ENCODE measurements at places on chromosomes 11 and 22.

DNA sequence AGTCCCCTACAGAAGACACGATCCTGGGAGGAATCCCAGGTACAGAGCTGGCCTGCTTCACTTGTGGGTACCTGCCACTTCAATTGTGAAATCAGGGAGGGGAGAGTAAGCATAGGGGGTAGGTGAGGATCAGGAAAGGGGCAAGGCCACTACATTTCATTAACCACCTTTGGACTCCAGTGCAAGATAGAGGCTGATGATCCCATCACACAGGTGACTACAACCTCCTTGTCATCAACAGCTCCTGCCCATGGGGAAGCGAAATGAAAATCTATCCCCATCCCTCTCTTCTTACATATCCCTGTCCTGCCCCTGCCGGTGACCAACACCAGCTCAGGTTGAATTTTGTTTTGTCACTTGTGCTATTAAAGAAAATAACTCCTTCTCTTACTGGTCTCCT is 64.7 kb upstream of the VPREB1 start:
- DNase-seq = no peak

- no peak for DNase-seq
Measured at GRCh38 chr11:126226334-126227084, 14.9 kb downstream of the FAM118B start.

DNA sequence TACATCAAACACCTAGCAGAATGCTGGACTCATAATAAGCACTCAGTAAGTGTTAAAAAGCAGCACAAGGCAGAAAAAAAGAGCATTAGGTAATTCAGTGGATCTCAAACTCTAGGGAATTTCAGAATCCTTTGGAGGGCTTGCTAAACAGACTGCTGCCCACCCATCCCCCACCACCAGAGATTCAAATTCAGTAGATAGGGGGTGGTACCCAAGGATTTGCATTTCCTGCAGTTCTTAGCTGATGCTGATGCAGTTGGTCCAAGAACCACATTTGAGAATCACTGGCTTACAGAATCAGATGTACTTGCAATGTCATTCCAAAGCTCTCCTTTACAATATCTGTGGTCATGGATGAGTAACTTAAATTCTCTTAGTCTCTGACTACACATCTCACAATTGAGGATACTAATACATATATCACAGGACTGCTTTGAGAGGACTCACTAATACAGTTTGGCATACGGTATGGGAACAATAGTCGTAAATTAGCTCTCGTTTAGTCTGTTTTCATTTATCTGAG is 664.5 kb downstream of the KCNA4 start:
- DNase-seq = no peak

- no peak for DNase-seq
Measured at GRCh38 chr11:111574373-111575225, 27.6 kb upstream of the SIK2 start.

GRCh38 chr22:50053861-50054260 is 4.2 kb downstream of the TTLL8 start:
- no peak for DNase-seq

- DNase-seq = peak; percentile 30
Measured at GRCh38 chr22:30649430-30650007, 13.9 kb downstream of the SLC35E4 start.

GRCh38 chr11:119712459-119713358 is 16.3 kb downstream of the NECTIN1 start:
- no peak for DNase-seq

- no peak for DNase-seq
Measured at GRCh38 chr11:110710628-110711381, 1.4 kb downstream of the ARHGAP20 start.

DNA sequence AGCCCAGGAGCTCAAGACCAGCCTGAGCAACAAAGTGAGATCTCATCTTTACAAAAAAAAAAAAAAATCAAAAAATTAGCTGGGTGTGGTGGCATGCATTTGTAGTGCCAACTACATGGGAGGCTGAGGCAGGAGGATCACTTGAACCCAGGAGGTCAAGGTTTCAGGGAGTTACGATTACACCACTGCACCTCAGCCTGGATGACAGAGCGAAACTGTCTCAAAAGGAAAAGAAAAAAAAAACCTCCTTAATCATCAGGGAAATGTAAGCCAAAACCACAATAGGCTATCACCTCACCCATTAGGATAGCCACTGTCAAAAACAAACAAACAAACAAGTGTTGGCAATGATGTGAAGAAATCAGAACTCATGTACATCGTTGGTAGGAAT is 13.4 kb downstream of the DGCR2 start:
- DNase-seq = no peak

DNA sequence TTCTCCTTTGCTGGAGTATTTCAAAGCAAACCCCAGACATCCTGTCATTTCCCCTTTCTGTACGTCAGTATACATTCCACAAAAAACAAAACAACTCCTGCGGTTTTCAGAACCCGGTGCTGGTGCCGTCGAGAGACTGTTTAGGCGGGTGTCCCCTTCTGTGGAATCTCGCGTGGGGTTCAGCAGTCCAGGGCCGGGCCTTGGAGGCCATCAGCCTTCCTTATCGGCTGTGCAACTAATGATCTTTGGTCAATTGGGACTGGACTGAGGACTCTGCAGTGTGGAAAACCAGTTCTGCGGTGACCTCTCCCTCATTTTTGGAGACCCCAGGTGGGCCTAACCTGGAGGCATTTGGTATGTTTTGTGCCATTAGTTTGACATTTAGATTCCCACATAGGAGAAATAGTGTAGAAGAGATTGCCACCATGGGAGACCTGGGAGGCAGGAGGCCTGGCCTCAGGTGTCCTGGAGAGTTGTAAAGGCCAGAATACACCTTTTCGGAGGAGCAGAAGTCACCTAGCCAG is 84.4 kb downstream of the TBC1D22A start:
- no peak for DNase-seq

- DNase-seq = no peak
Measured at GRCh38 chr22:27617214-27617881, 184.2 kb downstream of the MN1 start.

DNA sequence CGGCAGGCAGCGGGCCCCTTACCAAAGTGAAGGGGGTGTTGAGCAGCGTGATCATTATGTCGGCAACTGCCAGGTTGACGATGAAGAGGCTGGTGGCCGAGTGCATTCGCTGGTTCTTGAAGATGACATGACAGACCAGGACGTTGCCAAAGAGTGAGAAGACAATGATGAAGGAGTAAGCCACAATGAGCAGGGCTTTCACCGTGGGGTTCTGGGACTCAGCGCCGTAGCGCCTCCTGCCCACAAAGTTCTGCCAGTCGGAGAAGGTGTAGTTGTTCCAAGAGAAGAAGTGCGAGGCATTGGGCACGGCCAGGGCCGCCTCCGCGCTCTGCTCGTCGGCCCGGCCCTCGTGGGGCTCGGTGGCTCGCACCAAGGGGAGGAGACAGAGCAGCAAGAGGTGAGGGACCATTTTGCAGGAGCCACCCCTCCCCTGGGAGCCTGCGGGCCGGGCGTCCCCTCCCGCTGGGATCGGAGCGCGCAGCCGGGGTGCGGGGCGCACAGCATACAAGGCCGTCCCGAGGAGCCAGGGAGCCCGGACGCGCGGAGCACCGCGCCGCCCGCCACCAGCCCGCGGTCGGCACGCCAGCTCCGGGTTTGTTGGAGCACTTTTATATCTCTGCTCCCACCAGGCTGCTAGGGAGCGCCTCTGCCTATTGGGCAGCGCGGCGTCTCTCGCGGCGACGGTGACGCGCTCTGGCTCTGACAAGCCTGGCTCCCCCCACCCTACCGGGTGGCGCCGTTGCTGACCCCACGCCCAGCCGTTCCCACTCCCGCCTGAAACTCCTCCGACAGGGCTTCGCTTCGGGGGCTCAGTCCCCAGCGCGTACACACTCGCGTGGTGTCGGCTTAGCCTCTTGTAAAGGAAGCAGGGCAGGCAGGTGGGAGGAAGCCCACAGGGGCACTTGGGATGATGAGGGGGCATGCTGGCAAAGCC is at the start of gene GPR83:
Gene GPR83 (minus strand): TSS at position 581 of the 934 bp plus-strand sequence. CDS start 172 bp downstream, at position 409.
- DNase-seq = no peak
